Gastrocnemius medialis (tissue), 4 donors: ENCODE measurements at places on chromosomes 16 and 17.
A peak's percentile ranks its signal among the peaks of the same experiment; 100 is the strongest.

GRCh38 chr17:37158290-37158689 lies 209.5 kb downstream of the AATF start:
- no peak overlapping the region for H3K4me3 ChIP-seq
- H3K27me3 ChIP-seq: no peaks in the 10 kb centered on the region
- no peak for DNase-seq
- H3K36me3 ChIP-seq: no peaks in the 10 kb centered on the region

DNA sequence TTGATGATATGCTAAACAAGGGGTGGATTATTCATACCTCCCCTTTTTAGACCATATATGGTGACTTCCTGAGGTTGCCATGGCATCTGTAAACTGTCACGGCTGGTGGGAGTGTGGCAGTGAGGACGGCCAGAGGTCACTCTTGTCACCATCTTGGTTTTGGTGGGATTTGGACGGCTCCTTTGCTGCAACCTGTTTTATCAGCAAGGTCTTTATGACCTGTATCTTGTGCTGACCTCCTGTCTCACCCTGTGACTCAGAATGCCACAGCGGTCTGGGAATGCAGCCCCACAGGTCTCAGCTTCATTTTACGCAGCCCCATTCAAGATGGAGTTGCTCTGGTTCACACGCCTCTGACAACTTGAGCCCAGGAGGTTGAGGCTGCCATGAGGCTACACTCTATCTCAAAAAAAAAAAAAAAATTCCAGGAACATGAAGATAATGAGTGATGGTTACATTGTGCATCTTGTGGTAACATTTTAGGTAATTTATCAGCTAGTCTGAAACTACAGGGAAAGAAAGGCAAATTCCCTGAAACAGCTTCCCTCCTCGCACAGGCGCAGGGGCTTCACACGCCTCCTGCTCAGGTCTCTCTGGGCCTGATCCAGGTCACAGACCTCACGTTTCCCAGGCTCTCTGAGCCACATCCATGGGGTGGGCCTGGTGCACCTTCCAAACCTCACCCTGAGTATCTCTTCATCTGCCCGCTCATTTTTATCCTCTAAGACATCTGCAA lies 15.3 kb upstream of the UBE2I start:
- H3K36me3 ChIP-seq: no peaks in the 10 kb centered on the region
- no peak for DNase-seq
- no peak overlapping the region for H3K27ac ChIP-seq
- H3K4me1 ChIP-seq: peaks cover 10% of the 10 kb centered on the region
- peaks cover 39% of the 10 kb centered on the region for H3K27me3 ChIP-seq
- no peak overlapping the region for H3K4me3 ChIP-seq

- no peaks in the 10 kb centered on the region for H3K27me3 ChIP-seq
- no peaks in the 10 kb centered on the region for H3K36me3 ChIP-seq
- no peak for DNase-seq
These were observed 13.1 kb downstream of the MPHOSPH6 start for GRCh38 chr16:82156761-82157533.

GRCh38 chr17:9918804-9919352 lies 13.8 kb upstream of the RCVRN start:
- no peak overlapping the region for H3K4me3 ChIP-seq
- H3K27me3 ChIP-seq: no peaks in the 10 kb centered on the region
- DNase-seq: no peak
- H3K36me3 ChIP-seq: no peaks in the 10 kb centered on the region
- H3K27ac ChIP-seq: no peak overlapping the region

GRCh38 chr17:6457688-6458459 lies 13.6 kb downstream of the PIMREG start:
- H3K27ac ChIP-seq: no peak overlapping the region
- H3K27me3 ChIP-seq: peaks cover 12% of the 10 kb centered on the region
- H3K4me3 ChIP-seq: no peak overlapping the region
- DNase-seq: no peak
- peaks cover 4% of the 10 kb centered on the region for H3K4me1 ChIP-seq
- no peaks in the 10 kb centered on the region for H3K36me3 ChIP-seq

- no peak for DNase-seq
- H3K36me3 ChIP-seq: no peaks in the 10 kb centered on the region
These were observed 22.7 kb downstream of the CHD9NB start for GRCh38 chr16:53029971-53030370.

DNA sequence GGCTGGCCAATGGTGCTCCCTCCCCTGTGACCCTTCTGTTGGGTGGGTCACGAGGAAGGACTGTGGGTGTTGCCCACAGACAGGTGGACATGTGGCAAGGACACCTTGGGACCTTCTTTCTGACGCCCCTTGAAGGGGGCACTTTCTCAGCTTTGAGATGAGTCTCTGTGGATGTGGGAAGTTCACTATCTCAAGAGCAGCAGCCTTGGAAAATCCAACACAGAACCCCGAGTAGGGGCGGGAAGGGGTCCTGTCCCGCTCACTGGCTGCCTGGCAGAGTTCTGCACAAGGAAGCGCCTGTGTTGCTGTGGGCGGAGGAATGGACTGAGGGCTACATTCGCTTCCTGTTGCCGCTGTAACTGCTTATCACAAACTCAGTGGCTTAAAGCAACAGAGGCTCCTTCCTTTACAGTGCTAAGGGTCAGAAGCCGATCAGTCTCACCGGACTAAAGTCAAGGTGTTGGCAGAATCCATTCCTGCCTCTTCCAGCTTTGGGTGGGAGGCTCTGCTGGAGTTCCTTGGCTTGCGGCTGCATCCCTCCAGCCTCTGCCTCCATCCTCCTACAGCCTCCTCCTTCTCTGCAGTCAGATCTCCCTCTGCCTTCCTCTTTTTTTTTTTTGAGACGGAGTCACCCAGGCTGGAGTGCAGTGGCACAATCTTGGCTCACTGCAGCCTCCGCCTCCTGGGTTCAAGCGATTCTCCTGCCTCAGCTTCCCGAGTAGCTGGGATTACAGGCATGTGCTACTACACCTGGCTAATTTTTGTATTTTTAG lies 305.2 kb downstream of the SEC14L1 start:
- DNase-seq: no peak
- no peaks in the 10 kb centered on the region for H3K27me3 ChIP-seq
- no peak overlapping the region for H3K4me3 ChIP-seq
- H3K36me3 ChIP-seq: no peaks in the 10 kb centered on the region

GRCh38 chr16:1677339-1677738 lies 740 bp upstream of the JPT2 start:
- no peaks in the 10 kb centered on the region for H3K27me3 ChIP-seq
- peaks cover 33% of the 10 kb centered on the region for H3K36me3 ChIP-seq
- H3K4me3 ChIP-seq: peak overlapping the region; percentile 66
- H3K4me1 ChIP-seq: peaks cover 4% of the 10 kb centered on the region

DNA sequence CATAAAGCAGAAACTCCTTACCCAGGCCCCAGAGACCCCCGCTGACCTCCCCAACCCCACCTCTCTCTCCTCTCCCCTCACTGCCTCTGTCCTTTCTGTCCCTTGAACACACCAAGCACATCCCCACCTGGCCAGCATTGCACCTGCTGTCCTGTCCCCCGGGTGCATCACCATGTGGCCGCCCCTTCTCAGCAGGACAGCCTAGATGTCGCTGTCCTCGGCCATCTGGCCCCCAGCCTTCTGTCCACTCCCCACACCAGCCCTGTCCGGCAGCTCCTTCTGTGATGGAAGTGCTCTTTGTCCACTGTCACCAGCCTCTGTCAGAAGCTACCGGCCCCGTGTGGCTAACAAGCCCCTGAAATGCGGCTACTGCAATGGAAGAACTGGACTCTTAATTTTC lies 12.3 kb upstream of the MPRIP start:
- no peak overlapping the region for H3K27ac ChIP-seq
- H3K4me1 ChIP-seq: peaks cover 14% of the 10 kb centered on the region
- no peaks in the 10 kb centered on the region for H3K27me3 ChIP-seq
- DNase-seq: no peak

DNA sequence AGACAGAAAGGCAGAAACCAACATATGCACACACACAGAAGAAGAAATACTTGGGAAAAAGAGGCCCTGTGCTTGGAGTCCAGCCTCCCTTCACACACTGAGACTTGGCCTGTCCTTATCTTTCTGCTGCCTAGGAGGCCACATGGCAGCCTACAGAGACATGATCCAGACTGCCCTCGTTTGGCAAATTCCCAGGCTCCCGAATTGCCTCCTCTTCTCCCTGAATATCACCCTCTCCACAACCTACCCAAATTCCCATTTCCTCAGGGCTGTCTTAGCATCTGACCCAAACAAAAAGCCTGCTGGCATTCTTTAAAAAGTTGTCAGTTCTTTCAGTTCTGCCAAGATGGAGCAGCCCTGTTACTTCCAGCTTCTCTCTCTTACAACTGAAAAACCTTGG lies 59.8 kb downstream of the DNAH17 start:
- no peak overlapping the region for H3K4me3 ChIP-seq
- H3K27me3 ChIP-seq: peaks cover 2% of the 10 kb centered on the region
- H3K4me1 ChIP-seq: no peaks in the 10 kb centered on the region
- H3K36me3 ChIP-seq: no peaks in the 10 kb centered on the region
- no peak for DNase-seq
- no peak overlapping the region for H3K27ac ChIP-seq

DNA sequence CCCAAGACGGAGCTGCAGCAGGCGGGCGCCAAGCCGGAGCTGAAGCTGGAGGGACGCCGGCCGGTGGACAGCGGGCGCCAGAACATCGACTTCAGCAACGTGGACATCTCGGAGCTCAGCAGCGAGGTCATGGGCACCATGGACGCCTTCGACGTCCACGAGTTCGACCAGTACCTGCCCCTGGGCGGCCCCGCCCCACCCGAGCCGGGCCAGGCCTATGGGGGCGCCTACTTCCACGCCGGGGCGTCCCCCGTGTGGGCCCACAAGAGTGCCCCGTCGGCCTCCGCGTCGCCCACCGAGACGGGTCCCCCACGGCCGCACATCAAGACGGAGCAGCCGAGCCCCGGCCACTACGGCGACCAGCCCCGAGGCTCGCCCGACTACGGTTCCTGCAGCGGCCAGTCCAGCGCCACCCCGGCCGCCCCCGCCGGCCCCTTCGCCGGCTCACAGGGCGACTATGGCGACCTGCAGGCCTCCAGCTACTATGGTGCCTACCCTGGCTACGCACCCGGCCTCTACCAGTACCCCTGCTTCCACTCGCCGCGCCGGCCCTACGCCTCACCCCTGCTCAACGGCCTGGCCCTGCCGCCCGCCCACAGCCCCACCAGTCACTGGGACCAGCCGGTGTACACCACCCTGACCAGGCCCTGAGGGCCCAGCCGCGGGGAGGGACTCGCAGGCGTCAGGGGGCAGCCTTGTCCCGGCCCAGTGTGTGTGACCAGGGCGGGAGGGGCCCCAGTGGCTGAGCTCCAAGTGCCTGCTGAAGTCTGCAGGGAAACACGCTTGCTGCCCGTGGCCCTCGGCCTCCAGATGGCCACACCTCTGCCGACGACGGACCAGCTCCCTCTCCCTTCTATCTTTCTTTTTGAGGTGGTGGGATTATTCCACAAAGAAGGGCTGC lies 3.4 kb downstream of the SOX8 start:
- H3K4me1 ChIP-seq: peaks cover 6% of the 10 kb centered on the region
- H3K27ac ChIP-seq: no peak overlapping the region
- peaks cover 68% of the 10 kb centered on the region for H3K27me3 ChIP-seq
- no peak for DNase-seq
- H3K36me3 ChIP-seq: no peaks in the 10 kb centered on the region
- H3K4me3 ChIP-seq: no peak overlapping the region

GRCh38 chr17:3923466-3924190 lies 7.4 kb upstream of the P2RX1 start:
- H3K4me3 ChIP-seq: no peak overlapping the region
- no peaks in the 10 kb centered on the region for H3K36me3 ChIP-seq
- DNase-seq: no peak
- H3K27ac ChIP-seq: no peak overlapping the region

GRCh38 chr17:59433586-59433985 lies 102.1 kb downstream of the YPEL2 start:
- no peak overlapping the region for H3K4me3 ChIP-seq
- H3K36me3 ChIP-seq: no peaks in the 10 kb centered on the region
- H3K27ac ChIP-seq: no peak overlapping the region
- H3K4me1 ChIP-seq: peaks cover 28% of the 10 kb centered on the region
- no peak for DNase-seq
- H3K27me3 ChIP-seq: no peaks in the 10 kb centered on the region

DNA sequence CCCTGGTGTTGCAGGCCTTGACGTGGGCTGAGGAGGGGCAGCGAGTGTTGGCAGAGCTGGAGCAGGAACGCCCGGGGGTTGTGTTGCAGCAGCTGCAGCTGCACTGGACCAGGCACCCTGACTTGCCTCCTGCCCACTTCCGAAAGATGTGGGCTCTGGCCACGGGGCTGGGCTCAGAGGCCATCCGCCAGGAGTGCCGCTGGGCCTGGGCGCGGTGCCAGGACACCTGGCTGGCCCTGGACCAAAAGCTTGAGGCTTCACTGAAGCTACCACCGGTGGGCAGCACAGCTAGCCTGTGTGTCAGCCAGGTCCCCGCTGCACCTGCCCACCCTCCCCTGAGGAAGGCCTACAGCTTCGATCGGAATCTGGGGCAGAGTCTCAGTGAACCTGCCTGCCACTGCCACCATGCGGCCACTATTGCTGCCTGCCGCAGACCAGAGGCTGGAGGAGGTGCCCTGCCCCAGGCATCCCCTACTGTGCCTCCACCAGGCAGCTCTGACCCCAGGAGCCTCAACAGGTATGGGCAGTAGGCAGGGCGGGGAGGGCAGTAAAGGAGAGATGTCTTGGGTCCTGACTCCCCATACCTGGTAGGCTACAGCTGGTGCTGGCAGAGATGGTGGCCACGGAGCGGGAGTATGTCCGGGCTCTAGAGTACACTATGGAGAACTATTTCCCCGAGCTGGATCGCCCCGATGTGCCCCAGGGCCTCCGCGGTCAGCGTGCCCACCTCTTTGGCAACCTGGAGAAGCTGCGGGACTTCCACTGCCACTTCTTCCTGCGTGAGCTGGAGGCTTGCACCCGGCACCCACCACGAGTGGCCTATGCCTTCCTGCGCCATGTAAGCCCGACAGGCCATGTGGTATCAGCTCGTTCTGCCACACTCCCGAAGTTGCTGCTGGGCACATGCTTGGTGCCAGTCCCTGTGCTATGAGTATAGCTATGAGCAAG lies 5.6 kb downstream of the PLEKHG4 start:
- H3K4me1 ChIP-seq: no peaks in the 10 kb centered on the region
- H3K27ac ChIP-seq: no peak overlapping the region
- DNase-seq: peak; percentile 27
- no peaks in the 10 kb centered on the region for H3K27me3 ChIP-seq
- no peaks in the 10 kb centered on the region for H3K36me3 ChIP-seq

GRCh38 chr16:53821957-53822625 lies 118.1 kb downstream of the FTO start:
- no peaks in the 10 kb centered on the region for H3K27me3 ChIP-seq
- DNase-seq: no peak
- no peak overlapping the region for H3K27ac ChIP-seq
